ENCODE measurements at places on chromosomes 6 and 20.

DNA sequence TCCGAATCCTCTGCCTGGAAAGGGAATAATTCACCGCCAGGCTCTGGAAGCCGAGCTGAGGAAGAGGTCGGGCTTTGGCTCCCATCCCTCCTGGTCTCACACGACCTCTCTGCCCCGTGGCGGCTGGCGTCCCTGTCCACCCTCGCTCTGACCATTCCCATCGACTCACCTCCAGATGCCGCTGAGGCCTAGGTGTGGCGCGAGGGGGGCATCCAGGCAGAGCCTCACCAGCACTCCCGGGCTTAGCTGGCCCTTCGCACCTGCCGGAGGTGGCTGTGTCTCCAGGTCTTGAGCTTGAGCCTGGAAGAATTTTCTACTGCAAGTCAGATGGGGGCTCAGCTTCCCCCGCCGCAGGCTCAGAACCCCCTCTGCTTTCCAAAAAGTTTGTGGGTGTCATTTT, 28.5 kb upstream of the SMOC2 start:
- DNase-seq, result no peak

GRCh38 chr6:152922706-152923105, 60.1 kb downstream of the FBXO5 start:
- no peak for DNase-seq

- DNase-seq, result no peak
Measured at GRCh38 chr6:90859612-90860011, 272.7 kb upstream of the MAP3K7 start.

GRCh38 chr6:39430446-39430845, 107.9 kb upstream of the KCNK16 start:
- no peak for DNase-seq

Data from NCI-H1092 (cell line).